ENCODE measurements at places on chromosomes 2 and 18.
A peak's percentile ranks its signal among the peaks of the same experiment; 100 is the strongest.

GRCh38 chr18:63741769-63742168 is 33.4 kb upstream of the SERPINB7 start:
- peak; percentile 4 for DNase-seq

- DNase-seq, result no peak
Measured at GRCh38 chr2:237987268-237987667, 20.5 kb downstream of the UBE2F start.

- DNase-seq, result no peak
Measured at GRCh38 chr18:75454022-75454795, 26.7 kb upstream of the SMIM21 start.

GRCh38 chr2:146365041-146365440 is 1479.8 kb upstream of the ACVR2A start:
- no peak for DNase-seq

DNA sequence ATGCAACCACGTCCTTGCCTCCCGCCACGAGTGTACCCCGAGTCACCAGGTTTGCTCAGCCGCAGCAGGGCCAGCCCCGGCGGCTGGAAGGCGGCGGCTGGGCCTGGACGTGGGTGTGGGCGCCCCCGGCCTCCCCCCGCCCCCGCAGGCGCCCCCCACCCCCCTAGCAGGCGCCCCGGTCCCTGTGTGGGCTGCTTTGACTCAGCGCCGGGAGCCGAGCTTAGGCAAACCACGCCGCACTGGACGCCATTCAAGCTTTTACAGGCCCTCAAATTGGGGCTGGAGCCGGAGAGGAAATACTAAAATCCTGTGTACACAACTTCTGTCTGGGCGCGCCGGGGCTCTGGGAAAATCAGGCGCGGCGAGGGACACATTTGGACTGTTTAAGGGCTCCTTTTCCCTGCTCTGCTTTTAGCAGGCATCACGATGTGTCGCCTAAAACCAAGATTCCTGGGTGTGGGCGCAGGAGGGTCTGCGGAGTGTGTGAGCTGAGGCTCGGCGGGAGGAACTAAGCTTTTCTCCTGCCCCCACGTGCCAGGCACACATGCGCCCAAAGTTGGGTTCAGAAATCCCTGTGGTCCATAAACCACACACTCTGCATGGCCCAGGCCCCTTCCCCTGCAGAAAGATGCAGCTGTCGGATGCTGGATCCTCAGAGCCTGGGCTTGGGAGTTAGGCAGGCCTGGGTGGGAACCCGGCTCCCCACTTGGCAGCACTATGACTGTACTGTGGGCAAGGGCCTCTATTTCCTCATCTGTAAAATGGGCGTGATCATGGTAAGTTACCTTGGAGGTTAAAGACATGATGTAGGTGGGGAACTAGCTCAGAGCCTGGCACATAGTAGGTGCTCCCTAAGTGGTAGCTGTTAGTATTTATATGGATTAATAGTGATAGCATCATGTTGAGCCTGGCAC is 57.6 kb downstream of the ATOH8 start:
- no peak for DNase-seq

DNA sequence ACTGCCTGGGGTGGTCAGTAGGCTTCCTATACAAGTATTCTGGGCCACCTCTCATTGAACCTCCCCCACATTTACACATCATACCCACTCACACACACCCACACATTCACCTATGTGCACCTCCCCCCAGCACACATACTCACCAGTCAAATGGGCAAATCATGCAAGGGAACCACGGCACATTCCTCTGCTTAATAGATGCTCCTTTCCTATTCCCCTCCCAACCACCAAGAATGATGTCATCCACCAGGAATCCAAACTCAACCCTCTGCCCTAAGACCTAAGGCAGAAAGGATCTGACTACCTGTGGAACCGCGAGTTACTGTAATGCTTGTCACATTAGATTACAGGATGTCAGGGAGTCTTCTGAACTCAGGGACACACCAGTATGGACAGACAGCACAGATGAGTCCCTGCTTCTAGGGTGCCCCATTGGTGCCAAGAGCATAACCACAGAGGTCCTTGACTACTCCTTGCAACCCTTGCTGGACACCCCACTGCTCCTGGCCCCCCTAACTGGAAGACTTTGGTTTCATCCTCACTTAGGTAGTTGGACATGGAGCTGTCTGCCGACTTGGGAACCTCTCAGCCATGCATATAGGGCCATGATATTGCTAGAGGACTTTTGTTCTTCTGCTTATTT is 21.5 kb upstream of the CAB39 start:
- DNase-seq, result no peak

- no peak for DNase-seq
Measured at GRCh38 chr2:98541489-98541888, 66.8 kb downstream of the COA5 start.

- DNase-seq, result no peak
Measured at GRCh38 chr2:148865512-148865911, 9.5 kb upstream of the KIF5C start.

GRCh38 chr2:54955358-54956110 is 94.7 kb downstream of the RTN4 start:
- DNase-seq, result peak; percentile 46

DNA sequence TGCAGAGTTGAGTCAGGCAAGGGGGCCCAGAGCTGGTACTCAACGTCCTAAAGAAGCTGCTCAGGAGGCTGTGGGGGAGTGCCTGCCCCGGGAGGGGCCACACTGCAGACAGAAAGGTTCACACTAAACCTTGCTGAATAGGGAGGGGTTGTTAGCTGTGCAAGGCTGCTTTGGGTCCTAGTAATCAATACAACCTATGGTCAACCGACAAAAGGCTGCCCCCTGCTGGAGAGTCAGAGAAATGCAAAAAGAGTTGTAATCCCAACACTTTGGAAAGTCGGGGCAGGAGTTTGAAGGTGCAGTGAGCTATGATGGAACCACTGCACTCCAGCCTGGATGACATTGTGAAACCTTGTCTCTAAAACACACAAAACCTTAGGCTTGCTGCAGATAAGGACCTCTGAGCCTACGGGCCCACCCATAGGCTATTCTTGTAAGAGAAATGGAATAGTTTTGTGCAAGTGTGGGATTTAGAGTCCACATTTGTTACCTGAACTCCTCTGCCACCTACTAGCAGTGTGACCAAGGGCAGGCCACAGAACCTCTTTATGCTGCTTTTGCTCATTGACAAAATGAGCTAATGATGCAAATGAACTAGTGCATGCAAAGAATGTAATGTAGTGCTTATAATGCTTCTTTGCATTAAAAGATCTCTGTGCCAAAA is 81.5 kb downstream of the PRPF40A start:
- DNase-seq, result peak; percentile 67

DNA sequence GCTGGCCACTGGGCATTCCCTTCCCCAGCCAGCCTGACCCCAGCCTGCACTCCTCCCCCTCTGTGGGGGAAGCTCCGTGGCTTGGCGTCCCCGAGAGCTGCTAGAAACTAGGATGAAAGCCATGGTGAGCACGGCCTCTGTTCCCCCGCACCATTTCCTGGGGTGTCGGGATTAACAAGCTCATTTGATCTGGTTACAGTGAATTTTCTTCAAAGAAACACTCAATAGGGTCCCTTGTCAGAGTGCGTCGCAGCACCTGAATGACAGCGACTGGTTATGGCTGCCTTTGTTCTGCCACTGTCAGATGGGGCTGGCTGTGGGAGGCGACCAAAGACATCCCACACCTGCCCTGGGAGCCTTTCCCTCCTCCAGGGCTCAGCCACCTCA is 7.7 kb upstream of the ALPI start:
- no peak for DNase-seq

DNA sequence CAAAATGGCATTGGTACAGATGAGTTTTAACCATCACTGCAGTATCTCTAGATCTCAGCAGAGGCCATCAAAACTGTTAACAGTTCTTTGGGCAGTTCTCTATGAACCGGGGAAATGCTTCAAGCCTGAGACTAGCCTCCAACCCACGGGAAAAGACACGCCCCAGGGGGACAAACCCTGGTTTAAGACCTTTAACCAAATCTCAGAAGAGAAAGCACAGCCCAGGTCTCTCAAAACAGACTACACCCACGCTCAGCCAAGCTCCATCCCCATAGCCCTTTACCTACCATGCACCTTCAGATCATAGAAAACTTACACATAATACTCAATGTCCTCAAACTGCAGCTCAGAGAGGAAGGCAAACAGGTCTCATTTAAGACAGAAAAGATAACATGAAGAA is 78.3 kb downstream of the TMEM163 start:
- DNase-seq, result no peak

DNA sequence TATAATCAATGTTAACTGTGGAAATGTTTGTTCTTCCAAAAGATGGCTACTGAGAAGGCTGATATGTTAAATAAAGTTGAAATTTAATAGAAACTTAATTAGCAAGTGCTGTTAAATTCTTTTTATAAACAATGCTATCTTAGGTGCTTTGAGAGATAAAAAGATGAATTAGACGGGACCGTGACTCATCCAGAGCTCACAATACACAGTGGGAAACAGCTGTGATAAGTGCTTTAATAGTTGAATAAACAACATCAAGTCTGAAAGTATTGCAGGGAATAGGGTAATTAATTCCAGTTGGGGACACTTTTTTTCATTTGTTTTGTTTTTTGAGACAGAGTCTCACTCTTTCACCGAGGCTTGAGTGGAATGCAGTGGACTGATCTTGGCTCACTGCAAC is 85.5 kb upstream of the DTNA start:
- DNase-seq, result no peak

DNA sequence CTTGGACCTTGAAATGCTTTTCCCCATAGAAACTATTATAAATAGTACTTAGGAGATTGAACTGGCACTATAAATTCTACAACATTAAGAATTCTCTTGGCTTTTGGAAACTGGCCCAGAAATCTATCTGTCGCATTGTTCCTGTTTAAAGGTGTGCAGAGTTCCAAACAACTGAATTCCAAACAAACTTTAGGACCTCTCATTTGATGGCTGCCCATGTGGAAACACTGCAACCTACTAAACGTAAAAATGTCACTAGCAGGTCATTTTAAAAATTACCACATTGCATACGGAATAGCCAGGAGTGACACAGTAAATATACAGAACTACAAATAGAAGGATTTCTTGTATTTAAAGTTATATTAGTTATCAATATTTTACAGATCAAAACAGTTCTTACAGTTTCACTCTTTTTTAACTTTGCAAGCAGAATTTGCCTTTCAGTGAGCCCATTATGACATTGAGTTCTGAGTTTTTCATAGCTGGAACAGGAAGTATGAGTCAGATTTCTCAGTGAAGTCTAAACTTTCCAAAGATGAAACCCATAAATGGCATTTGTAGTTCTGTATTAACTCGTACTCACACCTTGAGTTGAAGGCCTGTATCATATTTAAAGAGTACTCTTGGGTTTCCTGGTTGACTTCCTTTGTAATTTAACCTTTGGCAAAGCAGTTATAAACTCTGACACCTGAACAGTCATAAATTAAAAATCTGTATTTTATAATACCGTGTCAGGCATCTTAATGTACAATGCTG is 142.3 kb upstream of the BOD1L2 start:
- DNase-seq, result peak; percentile 54

- no peak for DNase-seq
Measured at GRCh38 chr2:150832686-150833085, 345.2 kb upstream of the RND3 start.

DNA sequence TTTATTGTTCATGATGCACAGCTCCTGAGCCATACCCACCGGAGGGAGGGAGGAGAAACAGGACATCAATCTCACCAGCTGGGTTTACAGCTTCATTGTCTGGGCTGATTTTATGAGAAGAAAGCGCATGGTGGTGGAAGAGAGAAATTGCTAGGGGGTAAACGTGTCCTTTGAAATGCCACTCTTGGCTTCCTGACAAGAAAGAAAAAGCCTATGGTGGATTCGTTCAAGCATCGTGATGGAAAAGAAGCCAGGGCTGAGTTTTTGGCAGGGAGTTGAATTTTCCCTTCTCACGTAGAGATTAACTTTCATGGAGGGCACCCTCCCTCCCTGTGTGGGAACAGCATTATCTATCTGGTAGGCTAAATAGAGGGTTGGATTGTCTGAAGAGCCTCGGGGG is 502.0 kb downstream of the SLC4A3 start:
- no peak for DNase-seq

GRCh38 chr18:79068341-79068936 is 755 bp upstream of the ATP9B start:
- DNase-seq, result no peak

DNA sequence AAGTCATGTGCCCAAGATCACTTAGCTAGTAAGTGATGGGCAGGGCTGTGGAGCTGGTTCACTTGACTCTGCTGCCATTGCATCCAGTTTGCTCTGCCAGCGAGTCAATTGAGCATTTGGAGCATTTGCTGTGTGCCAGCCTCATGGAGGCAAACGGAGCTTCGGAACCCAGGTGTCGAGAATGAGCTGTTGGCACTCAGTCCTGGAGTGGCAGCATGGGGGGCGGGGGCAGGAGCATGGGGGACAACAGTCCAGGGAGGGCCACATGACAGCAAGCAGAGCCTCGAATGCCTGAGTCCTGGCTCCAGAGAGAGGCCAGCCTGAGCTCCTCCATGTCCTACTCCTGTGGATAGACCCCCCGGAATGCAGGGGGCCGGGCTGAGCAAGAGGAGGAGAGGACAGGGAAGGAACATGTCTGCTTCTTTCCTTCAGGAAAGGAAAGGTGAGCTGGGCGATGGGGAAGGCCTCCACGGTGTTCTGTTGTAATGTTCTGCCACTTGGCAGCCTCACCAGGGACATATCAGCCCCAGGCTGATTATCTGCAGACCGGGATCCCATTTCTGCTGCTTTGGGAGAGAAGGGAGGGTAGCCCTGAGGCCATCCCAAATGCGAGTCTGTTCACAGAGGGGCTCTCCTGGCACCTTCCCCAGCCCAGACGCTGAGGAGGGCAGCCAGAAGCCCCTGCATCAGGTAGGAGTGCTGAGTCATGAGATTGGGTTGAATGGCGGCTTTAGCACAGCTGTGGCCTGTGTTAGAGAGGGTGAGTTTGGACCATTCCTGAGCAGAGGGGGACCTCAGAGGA is 59.6 kb downstream of the HPCAL1 start:
- DNase-seq, result no peak

DNA sequence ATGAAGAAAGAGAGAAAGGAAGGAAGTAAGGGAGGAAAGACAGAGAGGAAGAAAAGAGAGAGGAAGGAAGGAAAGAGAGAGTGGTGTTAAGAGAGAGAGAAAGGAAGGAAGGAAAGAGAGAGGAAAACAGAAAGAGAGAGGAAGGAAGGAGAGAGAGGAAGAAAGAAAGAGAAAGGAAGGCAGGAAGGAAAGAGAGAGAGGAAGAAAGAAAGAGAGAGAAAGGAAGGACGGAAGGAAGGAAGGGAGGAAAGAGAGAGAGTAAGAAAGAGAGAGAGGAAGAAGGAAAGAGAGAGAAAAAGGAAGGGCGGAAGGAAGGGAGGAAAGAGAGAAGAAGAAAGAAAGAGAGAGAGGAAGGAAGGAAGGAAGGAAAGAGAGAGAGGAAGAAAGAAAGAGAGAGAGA is 127.4 kb downstream of the GALNT3 start:
- DNase-seq, result no peak

GRCh38 chr2:224405841-224406370 is 4.0 kb upstream of the FAM124B start:
- peak; percentile 33 for DNase-seq

- DNase-seq, result no peak
Measured at GRCh38 chr2:235749771-235750160, 255.9 kb downstream of the AGAP1 start.
